ENCODE measurements at places on chromosomes 5 and 9. TPM values are rescaled to one million over a fixed set of nuclear protein-coding genes. Genes with fewer than 3 reads are reported as not detected.
A peak's percentile ranks its signal among the peaks of the same experiment; 100 is the strongest.

Gene PCDHB14
- total RNA-seq: 3.8 TPM

DNA sequence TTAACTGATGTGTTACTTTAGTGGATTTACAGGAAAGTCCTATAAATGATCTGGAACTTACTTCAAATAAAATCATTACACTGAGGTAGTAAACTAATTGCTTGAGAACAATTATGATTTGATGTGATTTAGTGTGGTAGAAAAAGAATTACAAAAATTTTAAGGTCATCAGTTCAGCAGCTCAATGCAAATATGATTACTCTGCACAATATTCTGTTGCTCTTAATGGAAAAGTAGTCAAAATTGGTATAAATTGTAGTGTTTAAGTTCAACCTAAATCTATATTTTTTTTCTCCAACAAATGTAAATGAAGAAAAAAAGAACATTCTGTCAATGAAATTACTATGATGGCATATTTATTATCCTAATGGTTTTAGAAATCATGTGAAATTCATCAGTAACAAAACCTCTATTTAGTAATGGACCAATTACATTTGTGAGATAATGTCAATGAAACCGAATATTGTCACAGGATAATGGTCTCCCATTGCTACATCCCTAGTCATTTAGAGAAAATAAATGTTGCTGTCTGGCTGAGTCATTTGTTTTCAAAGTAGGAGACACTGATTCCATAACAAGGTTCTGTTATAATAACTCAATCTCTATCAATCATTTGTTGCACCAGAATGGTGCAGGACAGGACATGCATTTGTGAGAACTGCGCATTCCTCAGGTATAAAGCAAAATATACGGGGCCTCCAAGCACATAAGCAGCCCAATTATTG, 177.1 kb downstream of the NFIB start:
- DNase-seq: no peak

Gene PCDHB10
- 0.10 TPM for total RNA-seq

Gene LRRTM2
- total RNA-seq: not detected

GRCh38 chr9:112670991-112671625, 46.8 kb downstream of the INIP start:
- DNase-seq: no peak

GRCh38 chr9:122797316-122798063, 2.4 kb upstream of the OR1K1 start:
- DNase-seq: no peak

DNA sequence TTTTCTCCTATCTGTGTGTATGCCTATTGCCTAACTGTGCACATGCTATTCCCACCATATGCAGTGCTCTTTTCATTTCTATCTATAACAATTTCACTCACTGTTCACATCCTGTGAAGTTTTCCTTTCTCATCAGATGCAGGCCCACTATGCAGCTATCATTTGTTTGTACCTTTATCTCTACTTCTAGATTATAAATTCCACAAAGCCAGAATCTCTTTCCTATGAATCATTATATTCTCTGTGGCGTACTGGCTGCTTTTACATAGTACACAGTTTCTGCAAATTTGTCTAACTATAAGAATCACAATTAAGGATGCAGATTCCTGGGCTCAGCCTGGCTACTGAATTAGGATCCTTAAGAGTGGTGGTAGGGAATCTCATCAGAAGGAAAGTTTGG, 600.8 kb upstream of the ARRDC3 start:
- DNase-seq: no peak

GRCh38 chr5:90940227-90940995, 381.8 kb downstream of the ADGRV1 start:
- peak; percentile 6 for DNase-seq

- DNase-seq: peak; percentile 52
These were observed 431.0 kb upstream of the MEF2C start for GRCh38 chr5:89313804-89314588.

Gene ADAM19
- total RNA-seq: 16.4 TPM

- no peak for DNase-seq
These were observed 205.9 kb downstream of the ANXA1 start for GRCh38 chr9:73357607-73358006.

DNA sequence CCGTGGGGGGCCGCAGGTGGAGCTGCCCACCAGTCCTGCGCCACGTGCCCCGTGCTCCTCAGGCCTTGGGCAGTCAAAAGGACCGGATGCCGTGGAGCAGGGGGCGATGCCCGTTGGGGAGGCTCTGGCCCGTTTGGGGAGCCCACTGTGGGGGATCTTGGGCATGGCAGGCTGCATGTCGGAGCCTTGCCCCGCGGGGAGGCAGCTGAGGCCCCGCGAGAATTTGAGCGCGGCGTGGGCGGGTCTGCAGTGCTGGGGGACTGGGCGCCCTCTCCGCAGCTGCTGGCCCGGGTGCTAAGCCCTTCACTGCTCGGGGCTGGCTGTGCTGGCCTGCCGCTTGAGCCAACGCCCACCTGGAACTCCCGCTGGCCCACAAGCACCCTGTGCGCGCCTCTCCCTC, 445.6 kb upstream of the EDIL3 start:
- DNase-seq: no peak

DNA sequence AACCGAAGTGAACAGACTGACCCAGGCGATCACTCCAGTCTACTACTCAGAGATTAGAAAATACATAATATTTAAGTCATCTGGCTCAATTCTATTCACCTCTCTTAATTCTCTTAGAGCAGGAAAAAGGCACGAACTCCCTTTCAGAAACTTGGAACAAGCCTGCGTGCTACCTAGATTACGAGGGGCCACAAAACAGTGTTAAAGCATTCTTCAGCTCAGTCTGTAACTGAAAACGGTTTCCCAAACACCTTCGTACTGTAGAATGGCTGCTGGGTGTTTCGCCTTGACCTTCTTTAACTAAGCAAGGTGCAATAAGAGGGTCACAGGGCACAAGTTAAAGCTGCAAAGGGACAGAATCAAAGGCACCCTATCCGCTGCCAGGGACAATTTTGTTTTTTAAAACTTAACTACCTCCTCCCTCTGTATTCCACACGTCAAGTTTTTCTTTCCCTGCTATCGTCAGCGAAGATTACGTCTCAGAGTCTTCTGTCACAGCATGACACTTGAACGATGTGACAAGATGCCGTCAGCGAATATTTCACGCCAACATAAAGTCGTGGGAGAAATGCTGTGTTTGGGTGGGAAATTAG, 687 bp downstream of the LYSMD3 start:
- DNase-seq: no peak

Gene IL3
- not detected for total RNA-seq

Gene OTP
- total RNA-seq: not detected

Gene POU5F2
- total RNA-seq: not detected

Gene PLAC8L1
- not detected for total RNA-seq

- no peak for DNase-seq
These were observed 31.3 kb upstream of the PPP2CA start for GRCh38 chr5:134257176-134257575.

Gene GPR151
- not detected for total RNA-seq

DNA sequence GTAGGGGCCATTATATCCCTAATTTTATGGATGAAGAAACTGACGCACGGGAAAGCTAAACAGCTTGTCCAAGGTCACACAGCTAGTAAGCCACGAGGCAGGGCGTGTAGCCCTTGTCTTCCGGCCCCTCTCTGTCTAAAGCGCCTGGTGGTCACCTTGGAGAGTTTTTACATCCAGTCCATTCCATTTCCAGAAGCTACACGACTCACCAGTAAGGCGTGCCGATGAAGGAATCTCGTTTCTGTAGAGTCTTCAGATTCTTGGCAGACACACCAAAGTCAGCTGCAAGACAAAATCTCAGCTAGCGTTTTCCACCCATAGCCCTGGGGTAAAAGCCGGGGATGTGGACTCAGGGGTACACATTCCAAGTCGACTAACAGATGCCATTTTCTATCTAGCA, 80.5 kb downstream of the STK10 start:
- peak; percentile 68 for DNase-seq

GRCh38 chr9:129572517-129572916, 48.4 kb downstream of the C9orf50 start:
- DNase-seq: no peak

GRCh38 chr9:84789463-84789830, 119.9 kb downstream of the NTRK2 start:
- no peak for DNase-seq

DNA sequence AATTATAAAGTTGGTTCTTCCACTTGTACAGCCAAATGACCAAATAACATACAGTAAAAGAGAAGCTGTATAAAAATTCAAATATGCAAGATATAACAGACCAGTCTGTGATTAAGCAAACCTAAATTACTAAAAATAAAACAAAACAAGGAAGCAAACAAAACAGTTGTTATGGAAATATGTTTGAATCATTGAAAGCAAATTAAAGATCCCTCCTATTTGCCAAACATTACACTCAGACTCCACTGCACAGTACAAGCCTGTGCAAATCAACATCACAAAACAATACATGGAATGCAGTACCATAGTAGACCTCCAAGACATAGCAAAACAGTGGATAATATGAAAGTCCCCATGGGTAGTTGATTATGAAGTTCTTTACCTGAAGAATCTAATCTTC, 288.1 kb upstream of the PTGER4 start:
- no peak for DNase-seq

DNA sequence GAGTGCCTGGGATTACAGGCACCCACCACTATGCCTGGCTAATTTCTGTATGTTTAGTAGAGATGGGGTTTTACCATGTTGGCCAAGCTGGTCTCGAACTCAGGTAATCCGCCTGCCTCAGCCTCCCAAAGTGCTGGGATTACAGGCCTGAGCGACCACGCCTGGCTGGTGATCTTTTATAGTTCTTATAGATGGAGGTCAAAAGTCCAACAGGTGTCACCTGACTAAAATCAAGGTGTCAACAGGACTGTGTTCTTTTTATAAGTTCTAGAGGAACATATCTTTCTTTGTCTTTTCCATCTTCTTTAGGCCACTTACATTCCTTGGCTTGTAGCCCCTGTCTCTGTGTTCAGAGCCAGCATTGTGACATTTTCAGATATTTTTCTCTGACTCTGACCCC, 155.5 kb upstream of the SLC12A2 start:
- DNase-seq: no peak

- peak; percentile 42 for DNase-seq
These were observed 65.1 kb upstream of the IQGAP2 start for GRCh38 chr5:76337953-76338451.

DNA sequence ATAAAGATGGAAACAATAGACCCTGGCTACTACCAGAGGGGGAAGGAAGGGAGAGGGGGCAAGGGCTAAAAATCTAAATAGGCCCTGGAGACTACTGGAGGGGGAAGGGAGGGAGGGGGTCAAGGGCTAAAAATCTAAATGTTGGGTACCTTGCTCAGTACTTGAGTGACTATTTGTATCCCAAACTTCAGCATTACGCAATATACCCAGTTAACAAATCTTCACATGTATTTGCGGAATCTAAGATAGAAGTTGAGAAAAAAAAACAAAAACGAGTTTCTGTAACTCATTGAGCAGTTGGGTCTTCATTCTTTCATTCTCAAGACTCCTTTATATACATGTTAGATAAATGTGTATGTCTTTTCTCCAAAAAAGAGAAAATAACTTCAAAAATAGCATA, 537.4 kb downstream of the TAF11L14 start:
- DNase-seq: no peak

Gene SMIM33
- total RNA-seq: not detected

DNA sequence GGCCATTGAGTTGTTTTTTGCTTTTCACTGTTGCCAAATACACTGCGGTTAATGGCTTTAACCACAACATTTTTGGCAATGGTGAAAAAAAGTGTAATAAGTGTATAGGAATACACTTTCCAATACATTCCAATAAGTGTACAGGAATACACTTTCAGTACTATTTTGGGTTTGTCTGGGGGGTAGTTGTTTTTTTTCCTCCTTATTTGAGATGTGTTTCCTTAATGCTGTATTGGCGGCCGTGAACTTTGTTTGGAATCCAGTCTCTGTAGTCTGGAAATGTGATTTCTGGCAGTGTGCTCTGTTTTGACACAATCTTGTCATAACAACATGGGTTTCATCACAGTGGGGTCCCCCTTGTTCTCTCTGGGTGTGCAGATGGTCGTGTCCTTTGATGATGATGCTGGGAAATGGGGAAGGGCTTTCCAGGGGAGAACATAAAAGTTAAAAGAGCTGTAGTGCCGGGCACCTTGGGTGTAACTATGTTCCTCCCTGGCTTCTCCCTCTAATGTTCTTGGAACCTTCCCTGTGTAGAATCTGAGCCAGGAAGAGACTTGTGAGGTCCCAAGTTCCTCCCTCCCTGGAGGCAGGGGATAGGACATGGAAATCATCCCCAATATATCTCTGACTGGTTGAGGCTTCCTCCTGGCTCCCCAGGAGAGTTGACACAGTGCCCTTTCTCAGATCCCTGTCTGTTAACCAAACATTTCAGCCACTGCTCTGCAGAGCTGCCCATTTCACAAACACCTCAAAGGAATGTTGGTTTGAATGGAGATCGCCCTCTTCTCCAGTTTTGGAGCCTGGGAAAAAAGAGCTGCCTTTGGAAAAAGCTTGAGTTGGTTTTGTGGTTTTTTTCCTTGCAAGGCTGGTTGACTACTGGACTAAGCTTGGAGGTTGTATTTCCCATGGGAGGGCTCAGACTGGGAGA, 44.8 kb downstream of the RCL1 start:
- no peak for DNase-seq

DNA sequence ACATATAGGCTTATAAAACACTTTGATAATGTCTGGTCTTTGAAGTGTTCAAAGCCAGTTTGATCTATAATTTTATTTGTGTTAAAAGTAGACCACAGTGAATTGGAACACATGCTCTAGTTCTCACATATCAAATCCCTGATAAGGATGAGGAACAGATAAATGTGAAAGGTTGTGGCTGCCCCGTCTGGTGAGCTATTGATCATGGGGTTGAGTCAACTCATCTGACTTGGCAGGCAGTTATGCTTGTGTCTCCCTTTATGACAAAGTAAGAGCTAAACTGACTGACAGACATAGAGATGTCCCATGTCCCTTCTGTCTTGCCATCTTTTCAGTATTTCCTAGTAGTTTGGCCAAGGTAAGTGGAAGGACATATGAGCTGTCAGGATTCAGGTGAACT, 2.9 kb upstream of the ERMP1 start:
- no peak for DNase-seq

Measured in MG63 (cell line).